ENCODE measurements at places on chromosomes 2 and 18.

DNA sequence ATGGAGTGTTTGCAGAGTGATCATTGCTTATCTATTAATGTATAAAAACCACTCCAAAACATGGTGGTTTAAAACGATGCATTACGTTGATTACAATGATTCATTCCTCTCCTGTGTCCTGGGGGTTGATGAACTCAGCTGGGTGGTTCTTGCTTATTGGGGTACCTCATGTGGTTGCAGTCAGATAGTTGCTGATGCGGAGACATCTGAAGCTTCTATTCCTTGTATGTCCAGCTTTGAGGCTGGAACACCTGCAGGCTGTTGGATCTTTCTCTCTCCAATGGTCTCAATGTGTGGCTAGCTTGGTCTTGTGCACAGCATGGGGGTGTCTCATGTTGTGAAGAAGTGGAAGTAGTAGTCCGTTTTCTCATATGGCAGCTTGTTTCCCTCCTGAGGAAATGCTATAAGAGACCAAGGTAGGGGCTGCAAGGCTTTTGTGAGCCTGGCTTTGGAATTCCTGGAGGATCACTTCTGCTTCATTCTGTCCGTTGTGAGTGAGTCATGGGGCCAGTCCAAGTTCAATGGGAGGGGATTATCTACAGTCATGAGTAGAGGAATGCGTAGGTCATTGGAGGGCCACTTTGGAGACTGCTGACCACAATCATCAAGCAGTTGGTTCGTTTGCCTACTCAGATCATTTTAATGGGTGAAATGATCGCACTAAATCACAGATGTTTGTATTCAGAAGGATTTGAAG, 601.0 kb downstream of the SLC4A3 start:
- no peak for DNase-seq

DNA sequence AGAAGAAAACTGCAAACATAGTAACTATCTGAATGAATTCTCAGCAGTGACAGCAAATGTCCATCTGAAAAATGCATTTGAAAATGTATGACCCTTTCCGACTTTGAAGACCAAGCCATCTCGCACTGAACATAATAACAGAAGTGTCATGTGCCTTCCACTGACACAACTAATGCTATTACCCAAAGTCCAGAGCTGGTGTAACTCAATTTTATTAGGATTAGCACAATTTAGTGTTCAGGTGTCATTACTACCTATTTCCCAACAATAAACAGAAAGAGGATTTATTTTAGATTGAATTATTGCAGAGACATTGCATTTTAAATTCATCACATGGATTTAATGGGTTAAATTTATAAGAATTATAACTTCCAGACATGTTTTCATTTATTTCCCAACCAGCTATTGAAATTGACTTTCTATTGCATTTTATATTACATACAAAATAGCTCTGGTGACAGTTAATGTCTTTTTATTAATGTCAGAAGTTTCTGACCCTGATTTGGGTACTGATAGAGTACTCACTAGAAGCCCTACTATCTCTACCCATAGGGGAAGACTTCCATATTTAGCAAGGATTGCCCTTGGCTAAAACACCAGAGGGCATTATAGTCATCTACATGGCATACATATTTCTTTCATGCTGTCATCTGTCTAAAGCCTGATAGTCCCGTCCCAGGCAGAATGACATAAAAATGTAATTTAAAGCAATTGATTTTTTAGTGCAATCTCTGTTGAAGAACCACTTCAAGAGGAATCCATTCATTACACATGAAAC, 7.0 kb upstream of the STK39 start:
- DNase-seq = no peak

DNA sequence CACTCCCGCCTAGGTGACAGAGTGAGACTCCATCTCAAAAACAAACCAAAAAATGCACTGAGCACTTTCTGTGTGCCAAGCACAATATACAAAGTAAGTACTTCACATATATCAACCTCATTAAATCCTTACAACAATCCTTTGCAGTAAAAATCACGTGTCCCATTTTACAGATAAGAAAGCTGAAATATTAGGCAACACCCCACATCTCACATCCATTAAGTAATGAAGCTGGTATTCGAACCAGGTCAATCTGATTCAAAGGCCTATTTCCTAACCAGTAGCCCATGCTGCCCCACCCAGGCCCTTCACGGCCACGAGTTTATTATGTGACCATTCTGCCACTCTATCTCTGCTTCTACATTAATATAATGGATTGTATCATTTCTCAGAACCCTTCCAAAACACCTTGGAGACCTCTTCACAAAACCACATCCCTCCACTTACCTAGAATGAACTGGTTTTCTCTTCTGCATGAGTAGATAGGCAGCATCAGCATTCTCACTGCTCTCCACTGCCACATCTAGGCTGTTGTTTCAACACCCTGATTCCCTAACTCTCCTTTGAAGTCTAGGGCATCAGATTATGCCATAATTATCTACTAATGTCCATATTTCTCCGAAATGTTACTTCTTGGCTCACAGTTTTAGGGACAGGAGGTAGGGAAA, 3.1 kb upstream of the EXOC6B start:
- no peak for DNase-seq

DNA sequence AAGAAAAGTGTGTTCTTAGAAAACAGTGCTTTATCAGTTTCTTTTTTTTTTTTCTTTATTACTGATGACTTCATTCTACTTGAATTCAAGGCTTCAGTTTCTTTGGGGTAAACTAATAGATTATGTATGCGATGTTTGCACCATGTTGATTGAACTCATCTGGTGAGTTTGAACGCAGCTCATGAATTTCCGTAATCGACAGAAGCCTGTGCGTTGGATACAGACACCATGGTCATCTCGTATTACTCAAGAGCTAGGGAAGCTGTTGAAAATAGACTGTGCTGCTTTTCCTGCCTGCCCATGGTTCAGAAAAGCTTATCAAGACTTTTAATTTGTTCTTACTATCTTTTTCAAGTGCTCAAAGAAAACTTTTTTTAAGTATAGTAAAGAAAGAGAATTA, 185.5 kb upstream of the NRP2 start:
- DNase-seq = no peak

- no peak for DNase-seq
Measured at GRCh38 chr2:240325016-240326007, 110.2 kb upstream of the GPC1 start.

DNA sequence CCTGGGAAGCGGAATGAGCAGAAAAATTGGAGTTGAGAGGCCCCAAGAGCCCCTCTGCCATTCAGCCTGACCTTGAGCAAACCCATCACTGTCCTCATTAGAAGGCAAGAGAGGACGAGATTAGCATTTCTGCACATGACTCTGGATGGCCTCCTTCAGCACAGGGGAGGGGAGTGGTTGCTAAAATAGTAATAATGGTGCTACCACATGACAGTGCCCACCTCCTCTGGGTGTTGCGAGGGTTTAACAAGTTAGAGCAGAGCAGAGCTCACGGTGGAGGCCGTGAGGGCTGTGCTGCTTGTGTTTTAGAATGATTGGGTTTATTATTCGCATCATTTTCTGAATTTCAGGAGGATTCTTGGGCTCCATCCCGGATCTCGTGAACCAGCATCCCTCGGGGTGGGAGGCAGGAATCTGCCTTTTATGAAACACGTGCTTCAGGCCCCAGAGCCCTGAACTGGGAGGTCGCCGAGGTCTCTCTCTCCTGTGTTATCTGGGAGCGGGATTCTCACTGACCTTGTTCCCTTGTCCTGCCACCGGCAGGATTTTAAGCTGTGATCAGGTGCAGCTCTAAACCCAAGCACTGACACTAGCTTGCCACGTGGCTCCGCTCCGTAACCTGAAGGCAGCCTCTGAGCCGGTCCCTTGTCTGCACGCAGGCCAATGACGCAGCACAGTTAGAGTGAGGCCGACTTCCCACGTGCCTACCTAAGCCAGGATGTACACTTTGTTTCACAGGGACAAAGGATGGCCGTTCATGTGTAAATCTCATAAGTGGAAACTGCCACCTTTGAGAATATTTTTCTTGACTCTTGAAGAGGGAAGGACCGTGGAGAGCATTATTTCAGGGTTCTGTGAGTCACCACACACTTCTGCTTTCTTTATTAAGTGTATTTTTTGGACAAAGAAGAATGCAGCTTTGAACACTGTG, 142.3 kb downstream of the ACOXL start:
- DNase-seq = no peak

GRCh38 chr2:12663306-12664037, 53.3 kb upstream of the TRIB2 start:
- no peak for DNase-seq

DNA sequence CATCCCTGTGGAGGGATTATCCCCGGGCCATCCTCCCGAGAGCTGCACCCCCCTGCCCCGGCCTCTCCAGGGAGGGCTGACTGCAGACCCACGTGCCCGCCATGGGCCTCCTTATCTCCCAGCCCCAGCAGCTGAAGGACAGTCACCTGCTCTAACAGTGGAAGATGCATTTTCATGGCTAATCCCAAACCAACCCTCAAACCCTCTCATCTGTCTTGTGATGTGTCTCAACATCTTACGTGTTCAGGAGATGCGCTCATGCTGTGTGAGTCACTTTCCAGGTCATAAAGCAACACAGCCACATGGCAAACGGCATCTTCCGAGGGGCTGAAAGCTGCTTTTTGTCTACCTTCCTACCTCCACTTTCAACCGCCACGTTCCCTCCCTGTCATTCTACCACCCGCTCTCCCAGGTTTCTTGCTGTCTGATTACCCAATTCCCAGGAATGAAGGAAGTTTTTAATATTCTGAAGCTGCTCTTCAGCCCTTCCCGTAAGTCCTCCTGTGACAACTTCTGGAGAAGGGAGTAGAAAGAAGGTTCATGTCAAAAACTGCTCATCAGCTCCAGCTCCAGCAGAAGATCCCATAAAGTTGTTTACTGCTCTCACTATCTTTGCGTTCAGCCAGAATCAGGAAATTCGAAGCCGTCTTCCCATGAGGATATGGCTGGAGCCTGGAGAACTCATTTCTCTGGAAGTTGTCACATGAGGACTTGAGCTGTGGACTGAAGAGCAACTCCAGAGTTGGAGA, 54.5 kb downstream of the MBP start:
- no peak for DNase-seq

DNA sequence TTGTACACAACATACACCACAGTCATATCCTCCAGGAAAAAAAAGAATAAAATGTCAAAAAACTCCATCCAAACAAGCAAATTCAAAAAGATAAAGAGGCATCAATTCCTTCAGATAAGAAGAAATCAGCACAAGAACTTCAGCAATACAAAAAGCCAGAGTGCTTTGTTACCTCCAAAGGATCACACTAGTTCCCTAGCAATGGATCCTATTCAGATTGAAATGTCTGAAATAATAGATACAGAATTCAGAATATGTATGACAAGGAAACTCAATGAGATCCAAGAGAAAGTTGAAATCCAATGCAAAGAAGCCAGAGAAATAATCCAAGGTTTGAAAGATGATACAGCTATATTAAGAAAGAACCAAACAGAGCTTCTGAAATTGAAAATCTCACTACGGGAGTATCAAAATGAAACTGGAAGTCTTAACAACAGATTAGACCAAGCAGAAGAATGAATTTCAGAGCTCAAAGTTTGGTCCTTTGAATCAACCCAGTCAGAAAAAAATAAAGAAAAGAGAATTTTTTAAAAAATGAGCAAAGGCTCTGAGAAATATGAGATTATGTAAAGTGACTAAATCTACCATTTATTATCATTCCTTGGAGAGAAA, 80.6 kb downstream of the TRABD2A start:
- no peak for DNase-seq
